ENCODE measurements at places on chromosomes 16 and 17.

GRCh38 chr17:52227926-52228325 lies 69.4 kb upstream of the CA10 start:
- DNase-seq = no peak

DNA sequence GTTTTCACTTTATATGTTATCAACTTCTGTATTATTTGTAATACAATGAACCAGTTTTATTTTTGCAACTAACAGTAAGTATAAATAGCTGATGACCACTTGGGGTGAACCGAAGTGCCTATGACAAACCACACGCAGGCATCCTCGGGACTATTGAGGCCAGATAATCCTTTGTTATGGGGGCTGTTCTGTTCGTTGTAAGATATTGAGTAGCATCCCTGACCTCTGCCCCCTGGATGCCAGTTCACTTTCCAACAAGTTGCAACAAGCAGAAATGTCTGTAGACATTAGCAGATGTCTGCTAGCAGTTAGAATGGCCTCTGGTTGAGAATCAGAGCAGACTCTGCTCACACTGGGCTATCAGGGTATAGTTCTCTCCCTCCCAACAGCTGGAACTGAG lies 277.0 kb downstream of the WWOX start:
- DNase-seq = no peak

GRCh38 chr16:12178251-12178990 lies 201.9 kb downstream of the SNX29 start:
- no peak for DNase-seq

GRCh38 chr16:74560912-74561311 lies 46.0 kb downstream of the GLG1 start:
- DNase-seq = no peak

DNA sequence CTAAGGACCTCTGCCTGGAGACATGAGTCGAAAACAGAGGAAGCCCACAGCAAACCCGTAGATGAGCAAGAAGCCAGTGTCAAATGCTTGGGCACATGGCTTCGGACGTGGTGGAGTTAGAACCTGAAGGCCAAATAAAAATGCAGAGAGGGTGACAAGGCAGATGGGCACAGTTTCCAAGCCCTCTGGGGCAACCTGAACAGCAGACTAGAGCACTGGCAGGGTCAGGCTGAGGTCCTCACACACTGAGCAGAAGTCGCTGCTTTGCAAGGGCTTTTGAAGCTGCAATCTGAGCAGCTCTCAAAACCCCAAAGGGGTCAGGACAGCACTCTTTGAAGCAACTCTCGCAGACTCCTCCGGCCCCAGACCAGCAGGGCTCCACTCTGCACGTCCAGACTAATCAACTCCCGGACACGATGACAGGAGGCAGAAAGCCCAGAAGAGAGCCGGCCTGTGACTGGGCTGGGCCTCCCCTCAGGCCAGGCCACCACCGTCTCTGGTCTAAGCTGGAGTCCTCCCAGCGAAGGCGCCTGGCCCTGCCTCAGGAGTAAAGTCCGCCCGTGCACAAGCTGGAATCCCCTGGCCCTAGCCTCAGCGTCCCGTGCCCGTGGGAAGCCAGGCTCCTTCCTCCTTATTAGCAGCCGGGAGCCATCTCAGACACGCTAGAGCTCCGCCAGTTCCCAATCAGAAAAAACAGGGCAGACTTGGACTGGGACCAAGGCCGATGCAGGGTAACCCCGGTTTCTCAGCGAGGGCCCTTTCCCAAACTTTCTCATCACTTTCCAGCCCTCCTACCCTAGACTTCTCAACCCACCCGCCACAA lies 924 bp downstream of the SMARCD2 start:
- peak; percentile 29 for DNase-seq

DNA sequence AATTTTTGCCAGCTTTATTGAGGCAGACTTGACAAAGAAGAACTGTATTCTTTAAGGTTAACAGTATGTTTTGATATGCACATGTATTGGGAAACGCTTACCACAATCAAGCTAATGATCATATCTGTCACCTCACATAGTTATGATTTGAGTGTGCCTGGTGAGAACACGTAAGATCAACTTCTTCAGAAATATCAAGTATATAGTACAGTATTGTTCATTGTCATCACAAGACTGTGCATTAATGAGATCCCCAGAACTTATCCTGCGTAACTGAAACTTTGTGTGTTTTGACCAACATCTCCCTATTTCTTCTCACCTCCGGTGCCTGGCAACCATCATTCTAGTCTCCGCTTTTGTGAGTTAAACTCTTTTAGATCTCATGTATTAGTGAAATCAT lies 756.4 kb upstream of the EEF2KMT start:
- no peak for DNase-seq

- no peak for DNase-seq
These were observed 5.2 kb upstream of the TSPOAP1 start for GRCh38 chr17:58333736-58334207.

DNA sequence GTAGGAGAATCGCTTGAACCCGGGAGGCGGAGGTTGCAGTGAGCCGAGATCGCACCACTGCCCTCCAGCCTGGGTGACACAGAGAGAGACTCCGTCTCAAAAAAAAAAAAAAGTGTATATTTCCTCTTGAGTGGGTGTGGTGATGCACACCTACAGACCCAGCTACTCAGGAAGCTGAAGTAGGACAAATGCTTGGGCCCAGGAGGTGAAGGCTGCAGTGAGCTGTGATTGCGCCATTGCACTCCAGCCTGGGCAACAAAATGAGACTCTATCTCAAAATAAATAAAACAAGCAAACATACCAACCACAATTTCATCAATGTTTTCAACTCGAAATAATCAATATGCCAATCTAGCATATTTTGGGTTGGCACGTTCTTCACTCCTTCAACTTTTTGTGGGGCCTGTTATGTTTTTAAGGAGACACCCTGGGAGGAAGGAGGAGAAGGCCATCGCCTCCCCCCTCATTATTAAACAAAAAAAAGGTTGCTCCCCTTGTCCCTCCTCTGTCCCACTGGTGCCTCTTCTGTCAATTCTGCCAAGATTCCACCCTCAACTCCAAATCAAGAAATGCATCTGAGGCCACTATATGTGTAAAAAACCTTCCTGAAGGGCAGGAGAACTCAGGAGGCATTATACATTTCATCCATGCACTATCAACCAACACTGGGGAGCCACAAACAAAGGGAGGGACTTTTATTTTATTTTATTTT lies 52.4 kb upstream of the ATF7IP2 start:
- no peak for DNase-seq

GRCh38 chr17:17638467-17638866 lies 42.8 kb upstream of the RAI1 start:
- DNase-seq = no peak

GRCh38 chr17:63039342-63039741 lies 73.3 kb downstream of the TANC2 start:
- no peak for DNase-seq

DNA sequence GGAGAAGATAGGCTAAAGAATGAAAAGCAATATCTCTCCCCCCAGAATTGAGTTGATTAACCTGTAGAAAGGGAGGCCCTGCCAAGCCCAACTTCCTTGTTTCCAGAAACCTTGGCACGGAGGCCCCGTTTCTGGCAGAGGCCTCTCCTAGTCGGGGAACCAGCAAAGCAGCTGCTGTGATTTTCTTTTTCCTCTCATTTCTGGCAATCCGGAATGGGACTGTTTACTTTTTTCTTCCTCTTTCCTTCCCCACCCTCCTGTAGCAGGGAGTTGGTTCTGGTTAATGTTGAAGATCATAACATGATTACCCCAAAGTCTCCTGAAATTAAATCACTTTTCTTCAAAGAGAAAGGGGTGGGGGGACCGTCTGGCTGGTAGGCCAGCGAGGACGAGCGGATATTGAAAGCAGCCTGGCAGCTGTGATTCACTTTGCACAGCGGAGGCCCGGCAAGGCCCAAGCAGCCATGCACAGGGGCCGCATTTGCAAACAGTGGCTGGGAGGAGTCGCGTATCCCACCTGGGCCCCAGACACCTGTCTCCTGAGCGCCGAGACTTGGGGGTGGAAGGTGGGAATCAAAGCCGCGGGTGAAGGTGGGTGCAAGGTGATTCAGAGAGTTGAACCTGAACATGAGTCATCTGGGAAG lies 51.5 kb downstream of the NTN1 start:
- DNase-seq = no peak

DNA sequence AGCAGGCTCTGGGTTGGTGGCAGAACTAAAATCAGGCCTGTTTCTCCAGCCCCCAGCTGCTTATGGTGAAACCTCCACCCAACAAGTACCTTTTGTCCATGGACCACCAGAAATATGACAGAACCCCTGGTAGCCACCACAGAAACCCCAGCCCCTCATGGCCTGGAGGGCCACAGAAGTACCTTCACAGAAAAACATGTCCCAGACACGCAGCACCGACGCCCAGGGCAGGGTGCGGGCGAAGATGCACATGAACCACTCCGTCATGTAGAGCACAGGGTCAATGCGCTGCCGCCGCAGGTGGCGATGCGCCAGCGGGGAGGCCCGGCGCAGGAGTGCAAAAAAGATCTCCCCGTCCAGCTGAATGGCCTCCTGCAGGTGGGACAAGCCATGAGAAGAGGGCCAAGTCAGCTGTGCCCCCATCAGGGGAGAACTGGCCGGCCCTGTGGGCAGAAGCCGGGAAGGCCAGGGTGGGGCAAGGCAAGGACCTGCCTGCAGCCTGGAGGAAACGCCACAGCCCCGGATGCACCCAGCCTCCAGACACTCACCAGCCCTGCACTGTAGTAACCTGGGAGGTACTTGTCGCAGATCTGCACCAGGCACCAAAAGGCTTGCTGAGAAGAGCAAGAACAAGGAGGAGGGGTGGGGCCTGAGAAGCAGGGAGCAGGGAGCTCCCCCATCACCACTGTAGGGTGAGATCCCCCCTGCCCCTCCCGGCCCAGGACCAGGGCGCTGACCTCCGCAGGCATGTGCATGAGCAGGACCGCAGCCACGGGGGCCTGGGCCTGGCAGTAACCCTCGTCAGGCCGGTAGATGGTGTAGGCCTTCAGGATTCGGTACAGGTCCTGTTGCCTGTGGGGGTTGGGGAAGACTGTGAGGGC lies 4.1 kb upstream of the CD2BP2 start:
- no peak for DNase-seq

- DNase-seq = no peak
These were observed 25.9 kb downstream of the NMT1 start for GRCh38 chr17:45086865-45087503.

GRCh38 chr17:76644995-76645394 lies 1.4 kb upstream of the ST6GALNAC1 start:
- no peak for DNase-seq

GRCh38 chr16:73771196-73772064 lies 525.2 kb upstream of the PSMD7 start:
- DNase-seq = no peak

GRCh38 chr16:64596196-64596595 lies 525.7 kb downstream of the CDH11 start:
- DNase-seq = no peak

DNA sequence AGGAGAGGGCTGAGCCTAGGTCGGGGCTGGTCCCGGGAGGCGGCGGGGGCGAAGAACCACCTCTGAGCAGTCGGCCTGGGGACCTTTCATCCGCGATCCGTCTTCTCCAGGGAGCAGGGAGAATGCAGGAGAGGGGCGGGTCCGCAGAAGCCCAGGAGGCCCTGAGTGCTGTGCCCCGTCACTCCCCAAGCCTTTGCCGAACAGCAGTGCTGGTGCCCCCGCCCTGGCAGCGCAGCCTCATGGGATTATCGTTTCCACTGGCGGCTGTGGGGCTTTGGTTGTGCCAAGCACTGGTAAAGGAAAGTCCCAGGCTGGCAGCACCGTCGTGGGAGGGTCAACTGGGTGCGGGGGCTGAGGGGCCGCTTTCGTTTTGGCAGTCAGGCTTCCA lies 631 bp downstream of the TBL3 start:
- no peak for DNase-seq

- no peak for DNase-seq
These were observed 1.2 kb downstream of the TRIM47 start for GRCh38 chr17:75876938-75877751.

DNA sequence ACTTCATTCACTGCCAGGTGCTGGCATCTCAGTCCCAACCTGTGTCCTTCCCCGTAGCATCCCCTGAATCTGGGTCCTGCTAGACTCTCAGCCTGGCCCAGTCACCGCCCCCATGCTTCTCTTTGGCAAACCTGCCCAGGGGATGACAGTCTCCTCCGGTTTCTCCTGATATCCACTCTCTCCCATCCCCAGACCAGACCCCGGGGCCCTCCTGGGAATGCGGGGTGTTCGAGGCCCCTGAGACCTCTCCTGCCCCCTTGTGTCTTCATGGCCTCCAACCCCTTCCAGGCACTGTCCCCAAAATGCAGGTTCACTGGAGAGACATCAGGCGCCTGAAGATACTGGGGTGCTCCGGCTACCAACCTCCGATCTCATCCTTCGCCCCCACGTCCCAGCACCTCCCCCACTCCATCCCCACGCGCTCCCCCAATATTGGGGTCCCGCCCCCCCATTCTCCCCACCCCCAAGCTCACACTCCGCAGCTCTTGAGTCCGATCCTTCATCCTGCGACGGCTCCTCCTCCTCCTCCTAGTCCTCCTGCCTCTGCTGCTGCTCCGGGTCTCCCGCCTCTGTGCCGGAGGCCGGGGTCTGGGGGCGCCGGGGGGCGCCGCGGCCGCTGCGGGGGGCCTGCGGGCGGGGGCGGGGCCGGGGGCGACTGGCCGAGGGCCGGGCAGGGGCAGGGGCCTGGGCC lies 399 bp downstream of the STX1B start:
- DNase-seq = no peak

- DNase-seq = no peak
These were observed 95.3 kb upstream of the XYLT1 start for GRCh38 chr16:17566075-17566474.

DNA sequence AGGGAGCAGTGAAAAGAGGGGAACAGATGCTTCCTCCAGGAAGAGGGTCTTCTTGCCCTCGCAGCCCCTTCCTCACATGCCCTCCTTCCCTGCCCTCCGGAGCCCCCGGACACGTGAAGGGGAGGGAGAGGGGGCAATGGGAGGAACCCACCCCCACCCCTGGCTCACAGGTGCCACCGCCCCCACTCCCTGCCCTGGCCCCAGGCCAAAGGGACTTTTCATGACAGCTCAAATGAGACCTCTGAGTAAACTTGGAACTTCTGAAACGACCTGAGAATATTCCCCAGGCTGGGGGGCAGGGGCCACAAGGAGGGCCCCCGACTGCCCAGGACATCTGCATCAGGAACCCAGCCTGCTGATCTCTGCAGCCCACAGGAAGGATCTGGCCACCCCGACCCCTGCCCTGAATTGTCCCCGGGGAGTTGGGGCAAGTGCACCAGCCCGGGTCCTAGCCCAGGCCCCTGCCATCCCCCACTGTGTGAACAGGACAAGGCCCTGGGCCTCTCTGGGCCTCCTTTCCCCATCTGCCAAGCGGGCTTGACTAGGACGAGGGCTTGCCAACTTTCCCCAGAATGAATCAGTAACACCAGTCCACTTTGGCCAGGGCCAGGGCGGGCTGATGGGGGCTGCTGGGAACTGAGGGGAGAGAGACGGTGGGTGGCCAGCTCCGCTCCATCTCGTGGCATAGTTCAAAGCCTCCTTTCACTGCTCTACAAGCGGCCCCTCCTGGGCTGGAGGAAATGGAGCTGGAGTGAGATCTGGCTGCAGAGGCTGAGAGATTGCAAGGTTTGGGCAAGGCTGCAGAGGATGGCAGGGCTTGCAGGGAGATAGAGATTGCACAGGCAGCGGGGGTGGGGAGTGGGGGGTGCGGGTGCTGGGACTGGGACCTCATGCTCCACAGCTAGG lies 3.8 kb downstream of the IL21R start:
- no peak for DNase-seq
